Chondrocyte (in vitro differentiated cells): ENCODE measurements at places on chromosomes 2 and 18. TPM values are rescaled to one million over a fixed set of nuclear protein-coding genes. Genes with fewer than 3 reads are reported as not detected.

DNA sequence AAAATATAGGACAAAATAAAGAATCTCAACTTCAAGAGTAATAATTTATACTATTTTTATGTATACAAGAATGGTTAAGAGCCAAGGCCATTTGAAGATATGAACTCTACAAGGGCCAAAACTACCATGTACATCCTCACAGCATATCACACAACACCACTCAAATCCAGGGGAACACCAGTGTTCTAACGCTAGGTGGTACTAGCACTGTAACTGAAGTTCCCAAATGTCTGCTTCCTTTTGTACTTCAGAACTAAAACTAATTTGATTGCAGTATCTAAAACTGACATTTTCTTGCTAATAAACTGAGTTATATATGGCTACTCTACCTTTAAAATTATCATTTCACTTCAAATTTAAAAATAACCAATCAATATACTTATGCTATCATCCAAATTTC, 47.0 kb downstream of the REV1 start:
- no peak for DNase-seq

DNA sequence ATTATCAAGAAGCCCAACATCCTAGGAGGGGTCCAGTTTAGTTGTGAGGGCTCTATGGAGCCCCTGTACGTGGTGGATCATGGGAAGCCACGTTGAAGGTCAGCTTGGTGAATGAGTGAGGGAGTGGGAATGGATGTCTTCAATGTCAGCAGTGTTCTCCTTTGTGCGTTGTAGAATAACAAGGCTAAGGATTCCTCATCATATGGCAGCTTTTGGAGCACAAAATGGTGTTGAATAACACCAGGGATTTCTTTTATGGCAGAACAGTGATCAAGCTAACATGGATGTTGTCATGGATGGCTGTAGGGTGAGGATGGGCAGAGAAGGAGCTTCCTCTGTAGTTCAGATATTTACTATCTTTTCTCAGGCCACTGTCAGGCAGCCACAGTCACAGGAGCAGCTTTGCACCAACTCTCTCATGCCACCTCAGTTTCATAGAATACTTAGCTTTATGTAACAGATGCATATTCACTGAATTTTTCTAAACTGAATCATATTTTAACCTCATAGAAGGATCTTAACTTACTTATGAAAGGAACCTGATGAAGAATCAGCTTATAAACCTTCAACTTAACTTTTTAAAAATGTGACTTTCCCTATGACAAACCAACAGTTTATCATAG, 284.5 kb upstream of the EPAS1 start:
- DNase-seq, result no peak

GRCh38 chr2:37201208-37201607, 4.9 kb downstream of the CEBPZOS start:
- DNase-seq, result no peak

GRCh38 chr18:48007955-48008701, 77.7 kb upstream of the SMAD2 start:
- DNase-seq, result no peak

- no peak for DNase-seq
Measured at GRCh38 chr2:233260661-233261060, 9.2 kb downstream of the ATG16L1 start.

Gene WNT10A
- total RNA-seq, result not detected in 3 replicates

Gene TRPM8
- total RNA-seq, result 0.15 TPM in 1 of 3 replicates, not detected in the others
